Pancreas (tissue), 10 donors: ENCODE measurements at places on chromosomes 11 and 22.

DNA sequence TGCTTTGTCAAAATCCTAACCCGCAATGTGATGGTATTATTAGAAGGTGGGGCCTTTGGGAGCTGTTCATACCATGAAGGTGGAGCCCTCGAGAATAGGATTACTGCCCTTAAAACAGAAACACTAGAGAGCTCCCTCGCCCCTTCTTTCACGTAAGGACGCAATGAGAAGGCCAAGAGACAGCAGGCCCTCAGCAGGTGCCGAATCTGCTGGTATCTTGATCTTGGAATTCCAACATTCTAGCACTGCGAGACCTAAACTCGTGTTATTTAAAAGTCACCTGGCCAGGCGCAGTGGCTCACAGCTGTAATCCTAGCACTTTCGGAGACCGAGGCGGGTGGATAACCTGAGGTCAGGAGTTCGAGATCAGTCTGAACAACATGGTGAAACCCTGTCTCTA, 33.1 kb downstream of the LARGE1 start:
- no peak for DNase-seq

GRCh38 chr11:61688365-61689163, 8.4 kb downstream of the DAGLA start:
- DNase-seq = no peak

DNA sequence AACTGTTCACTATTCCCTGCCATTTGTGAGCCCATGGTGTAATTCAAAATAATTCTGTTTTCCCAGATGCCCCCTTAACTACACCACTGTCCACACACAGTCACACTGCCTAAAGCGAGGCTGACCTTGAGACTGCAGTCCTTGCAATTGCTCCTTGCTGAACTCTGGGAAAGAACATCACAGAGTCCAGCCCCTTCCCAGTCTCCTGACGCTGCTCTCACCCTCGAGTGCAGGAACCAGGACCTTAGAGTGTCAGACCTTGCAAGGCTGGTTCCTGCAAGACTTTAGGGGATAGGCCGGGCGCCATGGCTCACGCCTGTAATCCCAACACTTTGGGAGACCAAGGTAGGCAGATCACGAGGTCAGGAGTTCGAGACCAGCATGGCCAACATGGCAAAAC, 33.6 kb downstream of the AHNAK start:
- DNase-seq = no peak

DNA sequence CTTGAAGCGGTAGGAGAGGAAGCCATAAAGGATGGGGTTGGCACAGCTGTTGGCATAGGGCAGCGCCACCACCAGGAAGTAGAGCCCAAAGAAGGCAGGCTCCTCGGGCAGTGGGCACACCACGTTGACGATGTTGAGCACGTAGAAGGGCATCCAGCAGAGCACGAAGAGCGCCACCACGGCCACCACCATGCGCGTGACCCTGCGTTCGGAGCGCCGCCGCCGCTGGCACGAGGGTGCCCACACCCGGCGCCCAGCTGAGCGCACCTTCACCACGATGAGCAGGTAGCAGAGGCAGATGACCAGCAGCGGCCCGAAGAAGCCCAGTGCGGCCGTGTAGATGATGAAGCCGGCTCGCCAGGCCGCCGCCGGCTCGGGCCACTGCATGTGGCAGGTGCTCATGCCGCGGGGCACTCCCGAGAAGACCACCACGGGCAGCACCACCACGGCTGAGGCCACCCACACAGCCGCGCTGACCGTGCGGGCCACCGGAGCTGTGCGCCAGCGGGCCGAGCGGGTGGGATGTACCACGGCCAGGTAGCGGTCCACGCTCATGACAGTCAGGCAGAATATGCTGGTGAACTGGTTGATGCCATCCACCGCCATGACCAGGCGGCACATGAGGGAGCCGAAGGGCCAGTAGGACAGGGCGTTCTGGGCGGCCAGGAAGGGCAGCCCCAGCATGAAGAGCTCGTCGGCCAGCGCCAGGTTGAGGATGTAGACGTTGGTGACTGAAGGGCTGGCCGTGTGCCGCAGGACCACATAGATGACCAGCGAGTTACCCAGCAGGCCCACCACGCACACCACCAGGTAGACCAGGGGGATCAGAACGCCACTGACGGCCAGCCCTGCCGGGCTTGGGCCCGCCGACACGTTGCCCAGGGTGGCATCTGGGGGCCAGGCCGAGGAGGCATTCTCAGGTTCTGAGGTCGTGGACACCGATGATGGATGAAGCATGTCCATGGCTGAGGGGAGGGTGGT, 5.1 kb downstream of the SSTR3 start:
- no peak for DNase-seq
